Activated T-helper 1 cell treated with anti-CD3 and anti-CD28 coated beads, Interleukin-2, amount 50 U/mL, for 16 hours (primary cell): ENCODE measurements at places on chromosomes 6 and 20.

- no peak for DNase-seq
Observed at GRCh38 chr20:10093087-10093591, 58.4 kb downstream of the ANKEF1 start.

DNA sequence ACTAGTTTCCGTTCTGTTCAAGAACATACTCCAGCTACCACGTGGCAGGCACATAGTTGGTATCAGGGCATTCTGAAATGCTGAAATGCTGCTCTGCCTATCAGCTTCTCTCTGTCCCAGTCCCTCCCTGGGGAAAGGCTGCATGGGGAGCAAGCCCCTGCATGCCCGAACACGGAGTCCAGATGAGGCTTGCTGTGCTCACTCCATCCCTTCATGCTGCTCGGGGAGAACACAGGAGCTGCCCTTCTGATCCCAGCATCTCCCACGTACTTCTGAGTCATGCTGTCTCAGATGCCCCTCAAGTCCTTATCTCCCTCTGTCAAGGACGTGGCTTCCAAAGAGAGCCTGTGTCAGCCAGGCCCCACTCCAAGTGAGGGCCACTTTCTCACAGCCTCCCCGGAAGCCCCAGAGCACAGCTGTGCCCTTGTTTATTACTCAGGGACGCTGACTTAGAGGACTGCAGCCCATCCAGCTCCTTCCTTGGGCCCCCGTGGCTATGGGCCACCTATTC is 29.4 kb downstream of the THBS2 start:
- no peak for DNase-seq

DNA sequence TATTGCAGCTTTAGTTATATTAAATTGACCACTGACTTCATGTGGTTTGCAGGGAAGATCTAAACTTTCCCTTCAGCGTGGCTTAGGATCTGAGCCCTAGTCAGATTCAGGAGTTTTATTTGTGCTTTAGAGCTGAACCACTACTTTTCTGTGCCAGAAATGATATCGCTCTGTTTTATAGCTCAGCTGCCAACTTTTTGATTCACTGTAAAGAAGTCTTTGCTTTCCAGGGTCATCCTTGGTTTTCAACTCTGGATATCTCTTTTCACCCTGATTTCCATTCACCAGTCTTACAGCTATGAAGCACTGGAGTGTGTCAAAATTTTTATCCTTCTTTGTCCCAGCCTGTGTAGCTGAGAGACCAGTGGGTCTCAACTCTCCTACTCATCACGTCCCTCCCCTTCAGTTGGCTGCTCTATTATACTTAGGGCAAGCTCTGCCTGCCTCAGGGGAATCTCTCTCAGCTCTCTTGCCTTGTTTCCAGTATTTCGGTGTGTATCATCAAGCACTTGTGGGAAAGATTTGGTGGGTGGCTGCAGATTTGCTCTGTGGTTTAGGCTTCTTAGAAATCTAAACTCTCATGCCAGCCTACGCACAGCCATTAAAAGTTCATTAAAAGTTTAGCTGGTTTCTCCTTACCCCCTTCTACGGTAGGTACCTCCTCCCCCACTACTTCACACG is 425.5 kb downstream of the TENT5A start:
- DNase-seq = no peak

- DNase-seq = no peak
Observed at GRCh38 chr6:76982476-76983199, 480.7 kb downstream of the HTR1B start.

DNA sequence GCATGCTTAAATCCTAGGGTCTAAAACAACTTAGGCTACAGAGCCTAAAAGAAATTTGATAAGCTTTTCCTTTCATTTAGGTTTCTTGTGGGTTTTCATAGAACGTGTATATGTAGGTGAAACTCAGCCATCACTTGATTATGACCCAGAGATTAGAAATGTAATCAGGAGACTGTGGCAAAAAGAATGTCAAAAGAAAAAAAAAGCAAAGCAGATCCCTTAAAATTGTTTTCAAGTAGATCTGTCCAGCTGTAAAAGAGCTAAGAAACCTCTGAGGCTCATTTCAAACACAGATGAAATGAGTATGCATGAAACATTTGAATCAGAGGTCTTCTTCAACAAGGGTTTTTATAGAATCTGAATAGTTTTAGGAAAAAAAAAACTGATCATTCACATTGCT is 341.3 kb upstream of the PRDM1 start:
- DNase-seq = no peak

- no peak for DNase-seq
Observed at GRCh38 chr6:81744131-81744530, 8.3 kb downstream of the TENT5A start.

- no peak for DNase-seq
Observed at GRCh38 chr6:110357298-110357663, 868 bp downstream of the METTL24 start.

- DNase-seq = no peak
Observed at GRCh38 chr20:3430376-3431069, 23.1 kb upstream of the DNAAF9 start.

DNA sequence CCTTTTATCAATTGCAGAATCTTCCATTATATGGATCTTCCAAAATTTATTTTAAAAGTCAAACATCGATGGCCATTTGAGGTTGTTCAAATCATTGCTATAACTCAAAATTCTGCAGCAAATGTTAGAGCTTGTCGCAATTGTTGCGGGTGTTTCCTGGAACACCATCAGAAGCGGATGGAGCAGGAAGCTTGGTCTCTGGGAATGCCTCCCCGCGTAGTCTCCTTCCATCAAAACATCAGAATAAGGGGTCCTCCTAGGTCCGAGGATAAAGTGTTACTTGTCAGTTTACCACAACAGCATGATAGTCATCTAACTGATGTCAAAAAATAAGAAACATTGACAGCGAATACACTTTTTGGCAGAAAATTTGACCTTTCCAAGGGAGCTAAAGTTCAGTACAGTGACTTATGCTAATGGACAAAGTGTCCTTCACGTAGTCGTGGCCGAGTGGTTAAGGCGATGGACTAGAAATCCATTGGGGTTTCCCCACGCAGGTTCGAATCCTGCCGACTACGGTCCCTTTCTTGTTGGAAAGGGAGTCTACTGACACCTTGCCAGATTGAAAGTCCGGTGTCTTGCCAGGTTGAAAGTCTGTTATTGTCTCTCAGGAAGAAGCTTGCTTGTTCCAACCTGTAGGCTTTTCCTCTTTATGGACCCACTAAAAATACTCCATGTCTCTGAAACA is 59.0 kb upstream of the ZNF184 start:
- DNase-seq = no peak

DNA sequence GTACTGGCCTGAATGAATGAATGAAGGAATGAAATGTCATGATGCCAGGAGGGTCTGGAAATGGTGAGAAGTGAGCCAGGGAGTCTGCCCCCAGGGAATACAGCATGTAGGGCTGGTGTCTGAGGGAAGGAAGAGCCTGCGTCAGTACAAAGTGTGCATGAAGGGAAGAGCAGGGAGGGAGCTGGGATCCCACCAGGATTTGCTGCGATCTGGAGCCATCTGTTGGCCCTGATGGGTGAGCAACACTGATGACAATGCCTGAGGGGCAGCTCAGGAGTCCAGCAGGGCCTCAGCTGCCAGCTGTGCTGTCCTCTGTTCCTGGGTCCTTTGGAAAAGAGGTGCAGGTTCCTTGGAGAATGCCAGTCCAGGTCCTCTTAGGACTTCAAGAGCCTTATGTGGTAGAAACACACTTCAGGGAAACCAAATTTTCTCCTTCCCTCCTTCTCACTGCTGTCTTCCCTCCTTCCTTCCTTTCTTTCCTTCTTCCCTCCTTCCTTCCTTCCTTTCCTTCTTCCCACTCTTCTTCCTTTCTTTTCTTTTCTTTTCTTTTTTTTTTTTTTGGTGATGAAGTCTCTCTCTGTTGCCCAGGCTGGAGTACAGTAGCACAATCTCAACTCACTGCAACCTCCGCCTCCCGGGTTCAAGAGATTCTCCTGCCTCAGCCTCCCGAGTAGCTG is 11.5 kb downstream of the BPI start:
- DNase-seq = no peak

DNA sequence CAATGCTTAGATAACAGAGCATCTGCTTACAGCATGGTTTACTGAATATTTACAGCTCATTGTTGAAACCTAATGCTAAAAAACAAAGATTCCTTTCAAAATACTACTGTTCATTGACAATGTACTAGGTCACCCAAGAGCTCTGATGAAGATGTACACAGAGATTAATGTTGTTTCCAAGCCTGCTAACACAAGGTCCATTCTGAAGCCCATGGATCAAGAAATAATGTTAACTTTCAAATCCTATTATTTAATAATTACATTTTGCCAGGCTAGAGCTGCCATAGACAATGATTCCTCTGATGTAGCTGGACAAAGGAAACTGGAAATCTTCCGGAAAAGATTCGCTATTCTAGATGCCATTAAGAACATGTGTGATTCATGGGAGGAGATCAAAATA is 355.6 kb downstream of the TENT5A start:
- DNase-seq = no peak

DNA sequence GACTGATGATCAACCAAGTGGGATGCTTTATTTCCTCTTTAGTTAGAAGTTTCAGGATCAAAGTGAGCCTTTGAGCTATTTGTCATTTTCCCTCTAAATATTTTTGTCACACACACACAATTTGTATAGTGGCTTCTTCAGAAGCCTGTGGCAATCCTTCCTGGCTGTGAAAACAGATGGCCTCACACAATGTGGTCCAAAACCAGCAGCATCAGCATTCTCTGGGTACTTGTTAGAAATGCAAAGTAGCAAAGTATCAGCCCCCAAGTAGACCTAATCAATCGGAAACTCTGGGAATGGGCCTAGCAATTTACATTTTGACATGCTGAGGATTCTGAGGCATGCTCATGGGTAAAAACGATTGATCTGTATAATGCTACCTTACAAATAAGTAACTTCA is 115.9 kb downstream of the PAX1 start:
- no peak for DNase-seq

- no peak for DNase-seq
Observed at GRCh38 chr6:24376871-24377270, 19.0 kb upstream of the DCDC2 start.
